ENCODE measurements at places on chromosomes 12 and 14.

DNA sequence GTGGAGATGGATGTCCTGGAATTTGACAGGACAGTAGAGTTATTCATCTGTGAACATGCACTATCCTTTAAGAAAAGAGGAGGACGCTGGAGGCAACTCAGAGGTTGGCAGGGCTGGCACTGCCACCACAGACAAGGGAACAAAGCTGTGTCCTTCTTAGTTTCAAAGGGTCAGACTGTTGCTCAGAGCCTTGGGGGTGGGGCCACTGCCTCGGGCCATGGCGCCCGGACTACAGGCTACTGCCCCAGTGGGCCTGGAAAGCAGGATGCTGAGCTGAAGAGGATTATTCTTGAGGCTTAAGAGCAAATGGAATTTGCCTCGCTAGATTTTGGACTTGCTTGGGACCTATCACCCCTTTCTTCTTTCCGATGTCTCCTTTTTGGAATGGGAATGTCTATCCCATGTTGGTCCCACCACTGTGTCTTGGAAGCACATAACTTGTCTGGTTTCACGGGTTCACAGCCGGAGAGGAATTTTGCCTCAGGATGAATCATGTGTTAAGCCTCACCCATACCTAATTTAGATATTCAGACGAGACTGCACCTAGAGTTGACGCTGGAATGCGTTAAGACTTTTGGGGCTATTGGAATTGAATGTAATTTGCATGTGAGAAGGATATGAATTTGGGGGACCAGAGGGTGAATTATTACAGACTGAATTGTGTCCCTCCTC is 114.8 kb upstream of the RFLNA start:
- DNase-seq: no peak

DNA sequence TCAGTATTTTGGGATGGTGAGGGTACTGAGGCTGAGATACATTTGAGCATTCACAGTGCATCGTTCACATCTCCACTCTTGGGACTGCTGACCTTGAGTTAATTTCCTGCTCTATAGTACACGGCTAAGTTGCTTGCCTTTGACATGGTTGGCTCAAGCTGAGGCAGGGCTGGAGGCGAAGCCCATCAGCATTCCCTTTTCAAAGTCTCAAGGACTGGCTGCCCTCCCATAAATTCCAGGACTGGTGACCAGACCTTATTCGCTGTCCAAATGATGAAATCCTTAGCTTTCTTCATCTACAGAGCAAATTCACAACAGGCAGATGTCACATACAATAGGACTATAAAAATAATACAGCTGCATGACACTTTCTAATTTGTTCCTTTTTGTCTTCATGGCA is 85.9 kb downstream of the SSPN start:
- no peak for DNase-seq

DNA sequence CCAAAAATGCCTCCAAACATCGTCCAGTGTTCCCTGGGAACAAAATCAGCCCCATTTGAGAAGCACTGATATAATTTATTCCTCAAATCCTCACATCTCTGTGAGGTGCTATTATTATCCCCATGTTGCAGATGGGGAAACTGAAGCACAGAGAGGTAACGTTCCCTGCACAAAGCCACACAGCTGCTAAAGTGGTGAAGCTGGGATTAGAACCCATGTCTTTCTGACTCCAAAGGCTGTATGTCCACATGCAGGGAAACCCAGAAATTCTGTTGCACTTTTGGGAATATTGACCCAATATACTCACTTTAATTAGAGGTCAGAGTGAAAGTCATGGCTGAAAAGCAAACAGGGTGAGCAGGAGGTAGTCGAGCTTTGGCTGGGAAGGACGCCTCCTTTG is 19.1 kb upstream of the WSCD2 start:
- no peak for DNase-seq

GRCh38 chr12:39620659-39621658 is 1.4 kb upstream of the ABCD2 start:
- peak; percentile 37 for DNase-seq

DNA sequence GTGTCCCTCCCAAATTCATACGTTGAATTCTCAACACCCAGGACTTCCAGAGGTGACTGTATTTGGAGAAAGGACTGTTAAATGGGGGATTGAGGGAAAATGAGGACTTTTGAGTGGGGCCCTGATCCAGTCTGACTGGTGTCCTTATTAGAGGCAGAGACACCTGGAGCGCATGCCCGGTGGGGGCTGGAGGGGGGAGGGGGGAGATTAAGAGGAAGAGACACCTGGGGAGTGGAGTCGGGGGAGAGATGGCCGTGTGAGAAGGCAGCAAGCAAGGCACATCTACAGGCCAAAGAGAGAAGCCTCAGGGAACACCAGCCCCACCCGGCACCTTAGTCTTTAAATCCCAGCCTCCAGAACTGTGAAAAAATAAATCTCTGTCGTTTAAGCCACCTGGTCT is 209.7 kb downstream of the SLC41A2 start:
- no peak for DNase-seq

DNA sequence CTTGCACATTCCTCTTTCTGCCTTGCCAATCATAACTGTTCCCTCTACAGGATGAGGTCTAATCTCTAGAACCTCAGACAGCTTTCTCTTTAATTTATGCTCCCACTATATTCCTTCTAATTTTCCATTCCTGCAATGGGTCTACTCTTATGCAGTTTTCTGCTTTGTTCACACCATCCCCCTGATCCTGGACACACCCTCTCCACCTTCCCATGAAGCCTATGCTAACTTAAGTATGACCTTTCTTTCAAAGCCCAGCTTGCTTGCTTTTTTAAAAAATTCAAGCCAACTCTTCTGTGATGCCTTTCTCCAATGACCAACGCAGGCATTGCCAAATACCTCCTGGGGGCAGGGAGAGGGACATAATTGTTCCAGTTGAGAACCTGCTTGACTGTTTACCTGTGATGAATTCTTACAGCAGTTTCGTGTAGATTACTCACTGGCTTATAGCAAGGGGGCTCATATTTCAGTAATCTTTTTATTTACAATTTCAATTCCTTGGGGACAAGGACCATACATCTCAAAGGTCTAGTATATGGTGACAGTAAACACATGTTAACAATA is 7.8 kb downstream of the SLC38A1 start:
- DNase-seq: no peak

GRCh38 chr14:90717916-90718315 is 98.3 kb downstream of the TTC7B start:
- DNase-seq: no peak

- no peak for DNase-seq
Measured at GRCh38 chr14:101017806-101018560, 114.5 kb upstream of the RTL1 start.

DNA sequence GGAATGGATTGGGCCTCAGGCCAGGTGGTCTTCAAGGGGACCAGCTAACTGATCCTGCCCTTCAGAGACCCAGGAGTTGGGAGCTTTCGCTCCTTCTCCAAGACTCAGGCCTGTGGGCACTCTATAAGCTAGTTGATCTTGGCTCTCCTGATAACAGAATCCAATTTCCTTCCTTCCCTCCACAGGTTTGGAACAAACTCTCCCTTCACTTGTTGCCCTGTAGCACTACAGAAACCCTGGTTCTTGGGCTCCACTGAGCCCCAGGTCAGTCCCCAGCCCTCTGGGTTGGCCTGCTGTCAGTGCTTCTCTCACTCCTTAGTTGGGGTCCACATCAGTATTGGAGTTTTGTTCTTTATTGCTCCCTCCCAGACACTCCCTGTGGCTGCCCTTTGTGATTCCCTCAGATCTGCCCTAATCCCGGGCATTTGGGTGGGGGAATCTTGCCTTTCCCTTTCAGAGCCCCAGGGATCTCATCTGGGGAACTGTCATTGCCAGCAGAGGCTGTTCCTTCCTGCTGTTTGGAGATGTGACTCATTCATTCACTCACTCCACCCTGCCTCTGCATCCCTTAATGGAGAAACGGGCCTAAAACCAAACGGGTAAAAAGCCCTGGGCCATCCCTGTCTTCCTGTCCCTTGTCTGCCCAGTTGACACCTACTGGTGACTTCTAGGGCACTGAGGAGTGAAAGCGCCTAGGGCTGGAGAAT is 4.4 kb upstream of the GPD1 start:
- DNase-seq: no peak

- peak; percentile 49 for DNase-seq
Measured at GRCh38 chr12:101743724-101744472, 4.6 kb upstream of the SYCP3 start.

DNA sequence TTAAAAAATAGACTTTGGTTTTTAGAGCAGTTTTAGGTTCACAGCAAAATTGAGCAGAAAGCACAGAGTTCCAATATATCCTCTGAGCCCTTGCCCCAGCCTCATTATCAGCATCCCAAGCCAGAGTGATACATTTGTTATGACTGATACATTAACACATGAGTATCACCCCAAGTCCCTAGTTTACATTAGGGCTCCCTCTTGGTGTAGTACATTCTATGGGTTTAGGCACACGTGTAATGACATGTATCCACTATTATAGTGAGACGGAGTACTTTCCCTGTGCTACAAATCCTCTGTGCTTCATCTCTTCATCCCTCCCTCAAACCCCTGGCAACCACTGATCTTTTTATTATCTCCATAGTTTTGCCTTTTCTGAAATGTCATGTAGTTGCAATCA is 22.5 kb upstream of the GSG1 start:
- DNase-seq: no peak

GRCh38 chr12:56332512-56333196 is 1.1 kb downstream of the PAN2 start:
- DNase-seq: no peak

DNA sequence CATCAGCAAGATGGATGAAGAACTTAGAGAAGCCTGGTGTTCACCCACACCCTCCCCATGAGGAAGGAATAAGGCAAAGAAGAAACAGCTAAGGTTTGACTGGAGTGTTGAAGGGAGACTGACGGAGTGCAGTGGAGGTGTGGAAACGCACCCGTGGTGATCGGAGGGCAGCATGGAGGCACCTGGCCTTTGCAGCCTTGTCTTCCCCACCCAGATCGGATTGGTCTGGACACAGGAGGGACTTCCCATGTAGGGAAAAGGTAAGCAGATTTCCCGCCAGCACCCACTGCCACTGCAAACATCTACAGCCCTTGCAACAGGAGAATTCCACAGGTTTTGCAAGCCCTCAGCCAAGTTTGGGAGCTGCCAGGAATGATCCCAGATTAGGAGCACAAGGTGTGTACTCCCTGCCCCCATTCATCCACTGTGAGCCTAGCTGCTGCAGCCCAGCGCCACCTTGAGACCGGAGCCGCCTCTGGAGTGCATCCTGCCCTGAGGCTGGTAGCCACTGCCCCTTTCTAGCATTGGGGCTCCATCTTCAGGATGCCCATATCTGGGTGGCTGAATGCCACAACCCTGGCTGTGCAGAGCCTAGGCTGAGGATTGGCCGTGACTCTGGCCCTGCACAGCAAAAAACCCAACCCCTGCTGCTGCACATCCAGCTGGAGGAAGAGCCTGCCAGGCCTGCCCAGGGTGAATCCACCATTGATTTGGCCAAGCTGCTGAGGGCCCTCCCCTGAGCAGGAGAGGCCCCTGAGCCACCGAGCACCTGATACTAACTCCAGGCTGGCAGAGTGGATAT is 411.1 kb downstream of the TMEM121 start:
- DNase-seq: no peak

DNA sequence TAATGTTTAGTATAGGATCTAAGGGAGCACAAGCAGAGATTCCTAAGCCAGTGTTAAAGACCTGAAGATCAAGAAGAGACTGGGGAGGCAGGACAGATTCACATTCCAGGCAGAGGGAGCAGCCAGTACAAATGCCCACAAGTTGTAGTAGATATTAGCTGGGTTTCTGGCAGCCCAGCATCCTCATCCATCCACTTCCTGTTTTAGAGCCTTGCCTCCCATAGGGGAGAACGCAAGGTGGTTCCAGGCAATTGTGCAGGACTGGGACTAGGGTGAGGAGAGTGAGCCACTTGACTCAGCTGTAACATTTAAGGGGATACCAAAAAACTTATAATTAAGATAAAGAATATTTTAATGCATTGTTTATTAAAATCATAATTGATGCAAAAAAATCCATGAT is 71.3 kb upstream of the PSMA6 start:
- DNase-seq: no peak

DNA sequence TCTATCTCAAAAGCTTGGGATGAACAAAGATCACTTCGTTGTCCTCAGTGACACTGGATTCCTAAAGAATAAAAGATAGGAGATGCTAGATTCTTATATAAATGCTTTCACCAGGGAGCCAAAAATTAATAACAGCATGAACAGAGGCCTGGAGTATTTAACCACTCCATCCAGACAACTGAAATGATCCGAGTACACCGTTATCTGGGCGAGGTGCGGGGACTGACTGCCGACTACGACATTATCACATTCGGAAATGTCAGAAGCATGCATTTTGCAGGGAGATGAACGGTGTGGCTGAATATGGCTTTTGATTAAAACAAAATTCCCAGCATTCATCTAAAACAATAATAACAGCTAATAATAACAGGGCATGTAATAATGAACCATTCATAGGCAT is 56.6 kb downstream of the TRPV4 start:
- DNase-seq: no peak

- DNase-seq: no peak
Measured at GRCh38 chr14:57660208-57660607, 166.6 kb upstream of the CCDC198 start.

GRCh38 chr12:54991161-54991990 is 6.8 kb upstream of the TESPA1 start:
- DNase-seq: peak; percentile 62

- DNase-seq: no peak
Measured at GRCh38 chr14:58571769-58572472, 65.8 kb upstream of the DACT1 start.

DNA sequence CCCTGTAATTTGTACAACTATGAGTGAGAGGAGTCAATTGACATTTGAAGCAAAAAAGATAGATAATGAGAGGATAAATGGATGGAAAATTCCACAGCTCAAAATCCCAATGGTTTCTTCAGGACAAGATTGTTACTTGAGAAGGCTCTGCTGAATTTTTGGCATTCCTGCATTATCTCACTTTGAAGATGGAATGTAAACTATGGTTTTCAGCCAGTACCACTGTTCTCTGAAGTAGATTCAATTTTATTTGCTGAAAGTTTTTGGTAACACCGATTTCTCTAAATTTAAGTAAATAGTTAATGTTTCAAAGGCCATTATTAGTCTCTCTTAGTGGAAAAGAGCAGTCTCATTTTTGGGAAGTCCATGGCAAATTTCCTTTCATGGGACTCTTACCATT is 121.9 kb upstream of the SLC38A2 start:
- no peak for DNase-seq

- DNase-seq: peak; percentile 77
Measured at GRCh38 chr14:70821584-70822529, 12.5 kb upstream of the MAP3K9 start.

DNA sequence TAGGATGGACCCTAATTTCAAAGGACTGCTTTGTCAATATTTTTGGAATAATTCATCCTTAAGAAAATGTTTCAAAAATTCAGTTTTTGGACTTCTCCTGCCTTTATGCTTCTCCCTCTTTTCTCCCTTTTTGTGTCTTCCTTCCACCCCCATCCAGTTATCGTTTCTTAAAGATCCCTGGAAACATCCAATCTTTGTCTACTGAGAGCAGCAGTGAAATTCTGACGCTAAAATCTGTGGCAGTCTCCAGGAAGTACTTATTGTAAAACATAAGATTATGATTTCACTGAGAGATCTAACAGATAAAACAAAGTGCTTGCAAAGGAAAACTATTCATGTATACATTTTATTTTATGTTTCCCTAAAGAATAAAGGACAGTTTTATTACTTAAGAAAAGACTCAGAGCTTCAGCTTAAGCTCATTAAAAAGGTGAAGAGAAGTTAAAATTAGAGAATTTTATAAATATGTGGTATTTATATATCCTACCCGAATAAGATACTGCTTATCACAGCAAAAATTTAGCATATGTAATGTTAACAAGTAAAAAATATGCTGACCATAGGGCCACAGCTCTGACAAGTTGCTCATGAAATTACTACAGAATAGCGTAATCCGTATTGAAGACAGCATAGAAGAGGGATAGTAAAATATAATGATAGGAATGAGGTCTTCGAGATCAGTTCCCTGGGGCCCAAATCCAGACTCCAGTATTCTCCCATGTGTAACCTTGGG is 6.9 kb downstream of the FRMD6 start:
- DNase-seq: no peak
